ENCODE measurements at places on chromosomes 11 and 22.
A peak's percentile ranks its signal among the peaks of the same experiment; 100 is the strongest.

- no peak for DNase-seq
These were observed 35.3 kb upstream of the SEPTIN5 start for GRCh38 chr22:19678949-19679521.

DNA sequence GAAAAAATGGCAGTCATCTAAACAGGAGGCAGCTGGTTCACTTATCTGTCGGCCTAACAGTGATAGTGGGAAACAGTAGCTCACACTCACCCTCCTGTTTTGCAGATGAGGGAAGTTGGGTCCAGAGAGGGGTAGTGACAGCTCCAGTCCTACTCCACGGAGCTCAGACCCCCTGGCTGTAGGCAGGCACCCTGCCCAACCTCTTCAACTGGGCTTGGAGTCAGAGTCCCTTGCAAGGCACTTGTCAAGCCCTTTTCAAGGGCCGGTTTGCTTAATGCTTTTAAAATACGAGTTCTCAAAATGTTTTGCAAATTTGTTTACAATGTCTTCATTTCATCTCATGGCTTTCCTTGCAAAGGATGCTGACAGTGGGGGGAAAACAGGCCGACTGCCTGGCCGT, 75.1 kb downstream of the BMAL1 start:
- no peak for DNase-seq

DNA sequence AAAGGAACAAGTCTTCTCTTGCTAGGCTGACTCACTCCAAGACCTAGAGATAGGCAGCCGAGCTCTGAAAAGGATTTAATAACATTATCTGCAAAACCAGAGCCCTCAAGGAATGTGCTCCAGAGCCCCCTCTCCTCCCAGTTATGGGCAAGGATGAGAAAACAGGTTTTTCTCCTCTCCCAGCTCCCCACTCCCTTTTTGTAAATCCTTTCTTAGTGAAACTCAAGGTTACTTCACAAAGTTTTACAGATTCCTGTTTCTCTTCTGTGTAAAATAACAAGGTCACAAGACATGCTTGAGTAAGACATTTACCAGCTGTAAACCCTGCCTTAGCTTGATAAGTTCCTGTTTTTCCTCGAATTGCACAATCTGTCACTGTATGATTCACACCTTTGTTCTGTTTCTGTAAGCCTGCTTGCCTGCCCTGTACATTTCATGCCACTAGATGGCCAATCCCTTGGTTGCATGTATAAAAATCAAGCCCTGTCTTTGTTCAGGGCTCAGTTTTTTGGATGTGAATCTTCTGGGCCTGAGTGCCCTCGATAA, 489.4 kb downstream of the KCNA4 start:
- peak; percentile 65 for DNase-seq

DNA sequence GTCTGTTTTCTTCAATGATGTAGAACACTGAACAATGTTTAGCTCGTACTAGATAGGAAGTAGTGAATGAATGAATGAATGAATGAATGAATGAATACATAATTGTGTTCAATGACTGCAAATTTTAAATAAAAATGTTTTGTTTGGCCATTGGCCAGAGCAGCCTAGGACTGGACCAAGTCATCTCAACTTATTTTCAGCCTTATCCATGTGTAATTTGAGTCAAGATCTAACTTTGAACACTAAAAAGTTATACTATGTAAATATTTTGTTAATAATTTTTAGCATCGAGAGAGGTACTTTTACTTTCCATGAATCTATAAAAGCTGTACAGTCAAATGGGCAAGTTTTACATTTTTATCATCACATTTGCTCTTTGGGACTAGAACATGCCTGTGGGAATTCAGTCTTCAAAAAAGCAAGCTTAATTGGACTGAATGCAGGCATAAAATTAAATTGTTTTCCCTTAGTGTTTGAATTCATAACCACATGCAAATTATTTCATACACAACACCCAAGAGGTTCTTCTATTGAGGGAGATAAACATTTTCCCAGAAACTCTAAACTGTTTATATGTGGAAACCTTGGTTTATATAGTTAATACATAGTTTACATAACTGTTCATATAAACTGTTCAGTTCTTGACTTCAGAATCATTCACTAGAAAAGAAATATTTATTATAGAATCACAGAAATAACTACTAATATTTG, 222.1 kb upstream of the ANO3 start:
- no peak for DNase-seq

Data from common myeloid progenitor, CD34-positive (primary cell).